ENCODE measurements at places on chromosomes 1 and 21.

- DNase-seq, result peak; percentile 31
Measured at GRCh38 chr1:167936930-167937708, at the start of gene MPC2. Gene MPC2, minus strand, starts transcription at chr1:167937072. Its CDS starts 1,231 bp downstream, at chr1:167935841.

- DNase-seq, result no peak
Measured at GRCh38 chr1:236425031-236425663, 31.1 kb downstream of the EDARADD start.

DNA sequence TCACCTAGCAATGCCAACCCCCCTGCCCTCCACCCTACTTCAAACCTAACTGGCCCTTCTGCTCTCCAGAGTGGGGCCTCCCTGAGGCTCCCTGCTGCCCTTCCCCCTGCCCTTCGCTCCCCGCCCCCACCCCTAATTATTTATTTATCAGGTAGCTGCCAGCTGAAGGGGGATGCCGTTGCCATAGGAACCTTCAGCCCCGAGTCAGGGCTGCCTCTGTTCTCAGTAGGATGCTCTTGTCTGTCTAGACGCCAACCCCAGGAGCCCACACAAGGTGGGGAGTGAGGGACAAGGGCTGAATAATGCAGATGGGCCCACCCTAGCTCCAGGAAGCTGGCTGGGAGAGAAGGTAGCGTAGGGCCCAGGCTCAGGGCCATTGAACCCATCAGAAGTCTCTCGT lies 41.1 kb downstream of the NKAIN1 start:
- no peak for DNase-seq

DNA sequence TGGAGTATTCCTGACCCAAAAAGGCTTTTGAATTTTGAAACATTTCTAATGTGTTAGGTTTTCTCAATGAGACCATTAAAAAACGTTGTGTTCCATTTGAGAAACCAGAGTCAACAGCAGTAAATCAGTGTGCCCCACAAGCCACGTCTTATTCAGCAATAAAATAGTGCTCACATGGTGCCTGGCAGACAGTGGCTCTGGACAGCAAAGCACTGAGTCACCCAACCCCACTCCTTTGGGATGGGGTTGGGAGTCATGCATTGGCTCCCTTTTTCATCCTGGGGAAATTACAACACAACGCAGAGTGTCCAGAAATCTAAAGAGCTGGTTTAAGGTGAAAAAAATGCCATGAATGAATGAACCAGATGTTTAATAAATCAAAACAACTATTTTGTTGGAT lies 46.5 kb downstream of the KCNJ15 start:
- no peak for DNase-seq

DNA sequence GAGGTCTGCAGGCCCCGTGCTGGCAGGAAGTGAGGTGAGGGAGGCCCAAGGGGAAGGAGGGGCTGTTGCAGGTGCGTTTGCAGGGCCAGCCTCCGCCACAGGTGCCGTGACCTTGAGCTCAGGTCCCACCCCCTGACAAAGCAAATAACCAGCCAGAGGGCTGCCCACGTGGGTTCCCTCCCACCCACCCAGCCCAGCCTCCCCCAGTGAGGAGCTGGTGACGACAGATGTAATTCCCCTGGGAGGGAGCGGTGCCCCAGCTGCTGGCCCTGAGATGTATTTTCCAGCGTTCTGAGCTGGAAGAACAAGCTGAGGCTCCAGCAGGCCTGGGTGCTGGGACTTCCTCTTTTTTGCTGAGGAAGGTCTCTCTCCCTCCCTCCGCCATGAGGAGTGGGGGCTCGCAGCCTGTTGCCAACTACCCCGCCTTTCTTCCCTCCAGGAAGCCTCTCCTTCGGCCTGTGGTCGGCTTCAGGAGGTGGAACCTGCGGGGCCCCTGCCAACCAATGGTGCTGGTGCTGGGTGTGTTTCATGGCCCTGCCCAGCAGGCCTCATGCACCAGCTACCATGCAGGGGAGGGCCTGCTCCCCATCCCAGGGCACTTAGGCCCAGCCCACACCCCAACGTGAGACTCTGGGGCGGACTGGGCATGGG lies 153.2 kb downstream of the PRDM16 start:
- no peak for DNase-seq

- DNase-seq, result no peak
Measured at GRCh38 chr1:40948741-40949443, 30.6 kb upstream of the CTPS1 start.

- DNase-seq, result no peak
Measured at GRCh38 chr1:118302145-118302544, 117.1 kb upstream of the SPAG17 start.

- DNase-seq, result no peak
Measured at GRCh38 chr1:29900712-29901111, 664.4 kb downstream of the PTPRU start.

DNA sequence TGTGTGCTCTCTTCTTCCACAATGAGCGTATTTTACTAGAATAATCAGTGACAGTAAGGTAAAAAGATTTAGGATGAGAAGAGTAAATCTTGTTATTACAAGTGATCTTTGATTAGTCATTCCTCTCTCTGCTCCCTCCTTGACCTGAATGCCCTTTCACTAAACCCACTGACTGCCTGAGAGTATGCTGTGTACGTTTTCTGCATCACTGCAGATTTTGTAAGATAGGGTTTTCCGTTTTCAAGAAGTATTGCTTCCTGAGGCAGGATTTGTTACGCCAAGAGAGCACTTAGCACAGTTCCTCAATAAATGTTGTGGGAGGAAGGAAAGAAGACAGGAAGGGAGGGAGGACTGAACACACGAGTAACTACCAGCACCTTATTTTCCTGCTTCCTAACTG lies 7.7 kb upstream of the LAMB3 start:
- no peak for DNase-seq

DNA sequence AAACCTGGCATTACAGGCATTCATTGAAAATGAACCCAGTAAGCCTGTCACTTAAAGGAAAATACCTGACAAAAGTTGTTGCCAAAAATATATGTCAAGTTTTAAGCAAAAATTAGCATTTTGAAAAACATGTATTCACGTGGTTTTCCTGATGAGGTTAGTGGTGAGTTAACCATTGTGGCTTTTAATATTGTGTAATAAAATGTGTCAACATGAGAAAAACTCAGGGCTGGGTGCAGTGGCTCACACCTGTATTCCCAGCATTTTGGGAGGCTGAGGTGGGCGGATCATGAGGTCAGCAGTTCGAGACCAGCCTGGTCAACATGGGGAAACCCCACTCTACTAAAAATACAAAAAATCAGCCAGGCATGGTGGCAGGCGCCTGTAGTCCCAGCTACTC lies 731.4 kb downstream of the KCNT2 start:
- DNase-seq, result no peak

Data from NCI-H524 treated with DMSO at 0.1 percent for 48 hours (cell line).